Suppressor macrophage treated with lipopolysaccharide for 1 hour (primary cell): ENCODE measurements at places on chromosomes 16 and 17.

DNA sequence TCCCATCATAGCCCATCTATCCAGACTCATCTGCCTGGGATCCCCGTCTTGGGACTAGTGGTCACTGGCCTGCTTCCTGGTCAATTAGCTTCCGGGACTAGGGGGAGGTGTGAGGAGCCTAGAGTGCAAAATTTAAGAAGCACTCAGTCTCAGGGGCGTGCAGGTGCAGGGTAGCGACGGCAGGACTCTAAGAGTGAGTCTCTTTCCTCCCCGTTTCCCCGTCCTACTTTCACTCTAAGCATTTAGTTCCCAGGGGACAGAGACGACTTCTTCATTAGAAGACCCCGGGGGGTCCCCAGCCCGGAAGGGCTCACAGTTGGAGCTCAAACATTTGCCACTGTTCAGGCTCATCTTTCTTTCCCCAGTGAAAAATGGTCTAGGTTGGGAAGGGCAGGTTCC lies 677 bp upstream of the ZNHIT3 start:
- DNase-seq, result no peak

DNA sequence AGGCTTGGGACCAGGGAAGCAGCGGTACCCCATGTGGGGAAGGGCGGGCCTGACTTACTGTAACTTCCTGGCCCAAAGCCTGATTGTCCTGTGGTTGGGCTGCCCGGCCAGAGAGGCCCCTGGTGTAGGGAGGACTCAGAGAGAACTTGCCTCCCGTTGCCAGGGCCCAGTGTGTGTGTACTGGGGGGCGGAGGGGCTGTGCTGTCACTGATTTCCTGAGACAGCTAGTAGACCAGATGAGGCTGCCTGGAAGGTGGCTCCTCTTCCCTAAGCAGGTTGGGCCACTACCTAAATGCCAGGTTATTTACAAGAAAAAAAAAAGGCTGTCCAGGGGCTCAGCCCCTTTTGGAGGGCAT lies 16.7 kb downstream of the SOCS3 start:
- peak; percentile 74 for DNase-seq

DNA sequence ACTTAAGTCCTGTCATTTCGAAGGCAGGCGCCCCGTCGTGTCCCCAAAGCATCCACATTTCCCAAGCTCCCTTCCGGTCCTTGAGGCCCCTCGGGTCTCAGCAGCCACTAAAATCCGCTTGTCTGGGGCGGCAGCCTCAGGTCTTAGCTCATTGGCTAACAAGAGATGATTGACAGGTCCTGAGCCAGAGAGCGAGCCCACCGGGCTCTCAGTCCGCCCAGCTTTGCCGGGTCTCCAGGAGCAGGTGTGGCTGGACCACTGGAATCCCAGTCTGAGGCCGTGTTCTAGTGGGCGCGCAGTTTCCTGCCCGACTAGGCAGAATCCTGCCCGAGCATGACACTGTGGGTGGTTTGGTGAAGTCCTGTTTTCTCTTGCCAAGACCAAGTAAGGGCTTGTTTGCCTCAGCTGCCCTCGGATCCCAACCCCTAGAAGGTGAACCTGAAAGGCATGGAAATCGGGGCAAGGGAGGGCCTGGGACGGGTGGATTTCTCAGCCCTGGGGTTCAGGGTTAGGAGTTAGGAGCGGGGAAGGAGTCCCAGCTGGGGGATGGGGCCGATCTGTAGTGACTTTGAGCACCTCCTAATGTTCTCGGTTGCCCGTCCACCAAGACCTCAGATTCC lies 42.8 kb downstream of the MRC2 start:
- DNase-seq, result no peak

DNA sequence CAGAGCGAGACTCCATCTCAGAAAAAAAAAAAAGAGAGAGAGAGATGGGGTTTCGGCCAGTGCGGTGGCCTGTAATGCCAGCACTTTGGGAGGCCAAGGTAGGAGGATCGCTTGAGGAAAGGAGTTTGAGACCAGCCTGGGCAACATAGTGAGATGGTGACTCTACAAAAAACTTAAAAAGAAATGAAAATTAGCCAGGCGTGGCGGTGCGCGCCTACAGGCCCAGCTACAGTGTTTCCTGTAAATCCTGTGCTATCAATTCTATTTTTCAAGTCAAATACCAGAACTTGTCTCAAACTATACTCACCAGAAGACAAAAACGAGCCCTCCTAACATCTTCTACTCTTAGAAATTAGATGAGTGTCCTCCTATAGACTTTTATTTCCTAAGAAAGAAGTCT lies 19.3 kb downstream of the UBE2O start:
- DNase-seq, result no peak

GRCh38 chr16:19574615-19575014 lies 19.1 kb downstream of the VPS35L start:
- no peak for DNase-seq

DNA sequence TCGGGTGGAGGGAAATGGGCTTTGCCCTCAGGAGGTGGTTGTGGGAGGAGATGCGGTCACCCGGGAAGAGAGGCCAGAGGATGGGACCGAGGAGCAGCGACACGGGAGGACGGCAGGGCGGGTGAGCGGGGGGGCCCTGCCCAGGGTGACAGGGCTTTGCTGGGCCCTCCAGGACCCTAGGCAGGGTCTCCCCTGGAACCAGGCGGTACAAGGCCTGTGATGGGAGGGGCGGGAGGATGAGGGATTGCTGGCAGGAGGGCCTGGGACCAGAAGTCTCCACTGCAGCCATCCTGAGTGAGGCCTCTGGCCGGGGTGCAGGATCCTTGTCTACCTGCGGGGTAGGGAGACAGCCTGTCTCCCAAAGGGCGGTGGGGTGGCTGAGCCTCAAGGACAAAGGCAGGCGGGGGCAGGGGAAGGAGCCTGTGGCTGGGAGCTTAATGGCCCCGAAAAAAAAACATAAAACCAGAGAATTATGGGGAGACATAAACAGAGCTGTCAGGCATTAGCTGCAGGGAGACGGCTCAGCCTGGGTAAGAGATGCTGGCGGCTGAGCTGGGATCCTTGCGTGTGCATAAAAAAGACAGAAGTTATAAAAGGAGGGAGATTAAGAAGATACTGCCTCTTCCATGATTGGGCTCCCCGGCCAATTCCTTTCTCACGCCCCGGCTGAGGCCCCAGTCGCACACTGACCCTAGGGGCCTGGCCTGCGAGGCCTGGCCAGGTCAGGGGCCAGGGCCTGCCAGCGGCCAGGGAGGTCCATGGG lies 66.7 kb downstream of the SREBF1 start:
- no peak for DNase-seq

DNA sequence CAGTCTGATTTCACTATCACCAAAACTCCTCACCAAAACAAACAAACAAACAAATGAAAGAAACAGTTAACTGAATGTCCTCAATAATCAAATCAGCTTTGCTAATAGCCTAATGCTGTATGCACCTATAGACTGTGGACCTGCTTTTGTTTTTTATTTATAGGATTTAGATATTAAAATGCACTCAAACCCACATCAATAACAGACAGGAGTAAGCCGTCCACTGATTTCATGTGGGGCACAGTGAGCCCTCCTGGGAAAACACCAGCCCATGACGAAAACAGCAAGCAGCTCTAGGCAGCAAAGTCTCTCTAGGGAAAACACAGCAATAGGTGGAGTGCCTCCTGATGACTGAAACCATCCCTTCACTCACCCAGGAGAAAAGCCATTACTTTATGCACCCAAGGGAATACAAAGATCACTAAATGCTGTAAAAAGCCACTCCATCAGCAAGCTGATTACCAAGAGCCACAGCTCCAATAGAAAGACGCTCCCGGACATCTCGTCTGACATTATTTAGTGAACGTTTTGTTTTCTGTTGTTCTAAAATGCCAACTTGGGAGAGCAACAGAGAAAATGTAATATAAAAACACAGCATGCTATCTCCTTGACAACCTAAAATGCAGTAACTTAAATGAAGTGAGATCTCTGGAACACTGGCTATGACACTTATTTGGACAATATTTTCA lies 47.8 kb downstream of the ANKFY1 start:
- no peak for DNase-seq

- DNase-seq, result no peak
These were observed 159.7 kb downstream of the CEP112 start for GRCh38 chr17:66032082-66032712.

- DNase-seq, result no peak
These were observed 60.8 kb upstream of the CORO6 start for GRCh38 chr17:29683481-29683880.
